T-helper 1 cell (primary cell): ENCODE measurements at places on chromosomes 16 and 17.

GRCh38 chr17:7836596-7837407, 2.8 kb downstream of the KDM6B start:
- DNase-seq: peak; percentile 60

GRCh38 chr17:83180264-83180995, 101.0 kb downstream of the METRNL start:
- DNase-seq: no peak

- no peak for DNase-seq
Measured at GRCh38 chr16:82108774-82109173, 61.2 kb downstream of the MPHOSPH6 start.

DNA sequence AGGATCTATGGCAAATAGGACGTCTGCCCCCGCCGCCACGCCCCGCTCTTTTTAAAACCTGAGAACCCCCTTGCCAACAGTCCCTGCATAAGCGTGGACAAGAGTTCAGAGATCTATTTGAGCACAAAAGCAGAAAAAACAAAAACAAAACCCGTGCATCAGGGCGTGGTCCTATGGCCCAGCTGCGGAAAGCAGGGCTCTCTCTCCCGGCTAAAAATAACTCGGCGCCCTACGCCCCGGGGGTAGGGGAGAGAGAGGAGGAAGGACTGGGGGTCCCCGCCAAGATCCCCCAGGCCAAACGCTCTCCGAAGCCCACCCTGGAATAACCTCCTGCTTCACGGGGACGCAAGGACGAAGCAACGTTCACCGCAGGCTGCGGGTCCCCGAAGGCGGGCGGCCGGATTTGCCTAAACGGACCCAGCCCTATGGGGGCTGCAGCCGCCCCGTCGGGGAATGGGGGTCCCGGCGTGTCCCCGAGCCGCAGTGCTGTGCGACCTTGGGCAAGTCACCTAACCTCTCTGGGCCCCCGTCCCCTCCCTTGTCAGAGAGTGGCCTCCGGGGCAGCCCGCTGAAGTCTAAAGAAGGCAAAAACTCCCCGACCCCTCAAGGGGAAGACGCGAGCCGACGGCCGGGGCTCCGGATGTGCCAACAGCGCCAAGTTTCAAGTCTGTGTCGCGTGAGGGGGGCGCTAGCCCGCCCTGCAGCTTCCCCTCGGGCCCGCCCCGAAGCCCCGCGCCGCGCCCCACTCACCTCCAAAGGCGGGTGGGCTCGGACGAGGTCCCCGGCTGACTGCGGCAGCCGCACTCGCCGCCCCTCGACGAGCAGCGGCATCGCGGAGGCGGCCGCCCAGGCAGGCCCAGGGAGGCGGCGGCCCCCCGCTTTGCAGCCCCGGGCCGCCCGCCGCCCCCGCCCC, 477 bp downstream of the NTAN1 start:
- peak; percentile 70 for DNase-seq

GRCh38 chr17:33118391-33119075, 126.9 kb downstream of the SPACA3 start:
- DNase-seq: no peak

- no peak for DNase-seq
Measured at GRCh38 chr16:46612121-46612520, 9.1 kb downstream of the SHCBP1 start.

DNA sequence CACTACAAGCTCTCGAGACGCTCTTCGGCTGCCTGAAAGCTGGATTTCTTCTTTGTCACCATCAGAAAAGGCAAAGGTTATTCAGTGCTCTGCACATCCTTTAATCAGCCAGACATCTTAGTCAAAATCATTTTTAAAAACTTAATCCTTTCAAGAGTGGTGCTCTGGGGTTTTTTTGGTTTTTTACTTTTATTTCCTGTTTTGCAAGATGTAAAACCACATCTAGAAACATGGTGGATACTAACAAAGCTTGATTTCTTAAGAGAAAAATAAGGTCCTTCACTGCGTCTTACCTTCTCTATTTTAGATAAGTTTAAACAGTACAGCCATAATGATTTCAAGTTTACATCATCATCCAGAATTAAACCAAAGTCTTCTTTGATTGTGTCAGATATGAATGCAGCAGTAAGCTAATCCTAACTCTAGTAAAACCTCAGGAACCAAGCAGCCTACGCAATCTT, 6.3 kb downstream of the ANKRD11 start:
- no peak for DNase-seq

DNA sequence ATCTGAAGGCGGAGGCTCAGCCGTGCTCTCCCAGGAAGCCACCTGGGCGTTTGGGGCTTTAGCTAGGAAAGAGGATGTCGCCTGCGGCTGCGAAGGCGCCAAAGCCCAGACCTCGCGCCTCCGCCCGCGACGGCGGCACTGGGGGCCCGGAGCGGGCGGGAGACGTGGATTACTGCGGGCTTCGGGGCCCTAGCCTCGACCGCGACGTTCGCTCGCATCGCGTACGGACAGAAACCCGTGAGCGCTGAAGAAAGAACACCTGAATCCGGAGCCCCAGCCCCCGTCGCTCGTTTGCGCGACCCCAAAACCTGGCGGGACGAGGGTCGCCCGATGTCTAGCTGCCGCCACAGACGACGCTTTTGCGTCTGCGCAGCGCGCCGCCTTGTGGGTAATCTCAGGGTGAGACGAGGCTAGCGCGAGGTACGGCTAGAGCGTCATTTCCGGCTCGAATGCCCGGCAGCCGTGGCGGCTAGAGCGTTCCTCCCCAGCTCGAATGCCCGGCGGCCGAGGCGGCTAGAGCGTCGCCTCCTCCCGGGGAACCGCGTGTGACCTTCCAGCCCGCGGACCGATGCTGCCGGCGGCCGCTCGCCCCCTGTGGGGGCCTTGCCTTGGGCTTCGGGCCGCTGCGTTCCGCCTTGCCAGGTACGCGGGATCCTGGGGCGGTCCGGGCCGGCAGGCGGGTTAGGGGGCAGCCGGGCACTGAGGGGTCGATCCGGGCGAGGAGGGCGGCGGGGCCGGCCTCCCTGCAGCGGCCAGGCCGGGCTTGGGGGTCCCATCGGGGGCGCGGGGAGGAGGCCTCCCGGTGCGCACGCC, at the start of gene MRPL12:
Gene MRPL12 (plus strand): TSS at position 434 of the 813 bp plus-strand sequence. CDS start 135 bp downstream, at position 569.
- DNase-seq: peak; percentile 76

DNA sequence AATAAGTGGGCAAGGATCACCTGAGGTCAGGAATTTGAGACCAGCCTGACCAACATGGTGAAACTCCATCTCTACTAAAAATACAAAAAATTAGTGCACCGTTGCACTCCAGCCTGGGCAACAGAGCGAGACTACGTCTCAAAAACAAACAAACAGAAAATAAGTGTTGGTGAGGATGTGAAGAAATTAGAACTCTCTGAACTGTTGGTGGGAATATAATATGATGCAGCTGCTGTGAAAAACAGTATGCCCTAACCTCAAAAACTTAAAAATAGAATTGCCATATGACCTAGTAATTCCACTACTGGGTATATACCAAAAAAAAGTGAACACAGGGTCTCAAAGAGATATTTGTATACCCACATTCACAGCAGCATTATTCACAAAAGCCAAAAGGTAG, 26.1 kb downstream of the GLG1 start:
- no peak for DNase-seq

- DNase-seq: no peak
Measured at GRCh38 chr16:89491238-89491869, 993 bp upstream of the ANKRD11 start.

DNA sequence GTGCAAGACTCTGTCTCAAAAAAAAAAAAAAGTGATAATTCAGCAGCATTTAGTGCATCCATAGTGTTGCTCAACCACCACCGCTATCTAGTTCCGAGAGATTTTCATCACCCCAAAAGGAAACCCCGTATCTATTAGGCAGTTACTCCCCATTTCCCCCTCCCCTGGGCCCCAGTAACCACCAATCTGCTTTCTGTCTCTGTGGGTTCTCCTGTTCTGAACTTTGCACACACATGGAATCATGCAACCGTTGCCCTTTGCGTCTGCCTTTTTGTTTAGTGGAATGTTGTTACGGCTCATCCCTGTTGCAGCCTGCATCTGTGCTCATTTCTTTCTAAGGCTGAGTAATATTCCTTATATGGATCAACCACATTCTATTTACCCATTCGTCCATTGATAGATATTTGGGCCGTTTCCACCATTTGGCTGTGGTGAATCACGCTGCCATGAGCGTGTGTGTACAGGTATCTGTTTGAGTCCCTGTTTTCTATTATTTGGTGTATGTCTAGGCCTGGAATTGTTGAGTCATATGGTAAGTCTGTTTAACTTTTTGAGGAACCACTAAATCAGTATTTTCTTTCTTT, 8.7 kb upstream of the SYNGR2 start:
- no peak for DNase-seq

- no peak for DNase-seq
Measured at GRCh38 chr16:72926177-72927070, 121.5 kb downstream of the ZFHX3 start.
